Dorsolateral prefrontal cortex (tissue), 122 donors: ENCODE measurements at places on chromosomes 2 and 18.

GRCh38 chr2:25161055-25161781 is 7.2 kb downstream of the POMC start:
- DNase-seq, result no peak

GRCh38 chr18:9563331-9563730 is 51.0 kb downstream of the PPP4R1 start:
- DNase-seq, result no peak

DNA sequence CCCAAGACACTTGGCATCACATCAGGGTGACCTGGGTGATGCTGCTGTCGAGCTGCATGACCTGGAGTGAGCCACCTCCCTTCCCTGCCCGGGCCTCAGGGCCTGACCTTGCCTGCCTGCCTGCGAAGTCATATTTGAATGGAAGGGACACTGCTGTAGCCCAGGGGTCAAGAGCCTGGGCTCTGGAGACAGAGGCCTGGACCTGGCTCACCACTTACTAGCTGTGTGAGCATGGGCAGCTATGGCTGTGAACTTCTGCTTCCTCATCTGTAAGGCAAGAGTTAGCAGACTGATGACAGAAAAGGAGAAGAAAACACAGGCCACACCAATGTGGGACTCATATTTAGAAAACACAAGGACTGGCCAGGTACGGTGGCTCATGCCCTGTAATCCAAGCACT is 118.7 kb downstream of the ZFP36L2 start:
- DNase-seq, result no peak

DNA sequence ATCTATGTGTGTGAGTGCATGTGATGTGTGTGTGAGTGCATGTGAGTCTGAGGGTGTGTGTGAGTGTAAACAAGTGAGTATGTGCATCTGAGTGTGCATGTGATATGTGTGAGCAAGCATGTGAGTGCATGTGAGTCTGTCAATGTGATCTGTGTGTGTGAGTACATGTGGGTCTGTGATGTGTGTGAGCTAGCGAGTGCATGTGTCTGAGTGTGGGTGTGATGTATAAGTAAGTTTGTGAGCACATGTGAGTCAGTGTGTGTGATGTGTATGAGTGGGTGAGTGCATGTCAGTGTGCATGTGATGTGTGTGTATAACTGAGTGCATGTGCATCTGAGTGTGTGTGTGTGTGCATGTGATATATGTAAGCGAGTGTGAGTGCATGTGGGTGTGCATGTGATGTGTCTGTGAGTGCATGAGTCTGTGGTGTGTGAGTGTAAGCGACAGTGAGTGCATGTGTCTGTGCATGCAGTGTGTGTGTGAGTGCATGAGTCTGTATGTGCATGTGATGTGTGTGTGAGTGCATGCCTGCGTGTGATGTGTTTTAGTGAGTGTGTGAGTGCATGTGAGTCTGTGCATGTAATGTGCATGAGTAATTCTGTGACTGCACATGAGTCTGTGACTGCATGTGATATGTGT is 44.1 kb downstream of the COPS8 start:
- DNase-seq, result no peak

DNA sequence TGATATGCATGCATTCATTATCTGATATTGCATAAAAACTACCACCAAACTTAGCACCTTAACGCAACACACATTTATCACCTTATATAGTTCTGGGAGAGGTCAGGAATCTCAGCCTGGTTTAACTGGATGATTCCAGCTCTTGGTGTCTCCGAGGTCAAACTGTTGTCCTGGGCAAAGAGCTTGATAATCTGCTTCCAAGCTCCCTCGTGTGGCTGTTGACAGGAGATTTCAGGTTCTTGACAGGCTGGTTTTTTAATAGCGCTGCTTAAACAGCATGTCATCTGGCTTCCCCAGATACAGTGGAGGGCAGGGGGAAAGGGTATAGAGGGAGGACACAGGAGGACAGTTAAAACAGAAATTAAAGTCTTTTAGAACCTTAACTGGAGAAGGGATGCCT is 785.0 kb downstream of the CNTNAP5 start:
- no peak for DNase-seq

DNA sequence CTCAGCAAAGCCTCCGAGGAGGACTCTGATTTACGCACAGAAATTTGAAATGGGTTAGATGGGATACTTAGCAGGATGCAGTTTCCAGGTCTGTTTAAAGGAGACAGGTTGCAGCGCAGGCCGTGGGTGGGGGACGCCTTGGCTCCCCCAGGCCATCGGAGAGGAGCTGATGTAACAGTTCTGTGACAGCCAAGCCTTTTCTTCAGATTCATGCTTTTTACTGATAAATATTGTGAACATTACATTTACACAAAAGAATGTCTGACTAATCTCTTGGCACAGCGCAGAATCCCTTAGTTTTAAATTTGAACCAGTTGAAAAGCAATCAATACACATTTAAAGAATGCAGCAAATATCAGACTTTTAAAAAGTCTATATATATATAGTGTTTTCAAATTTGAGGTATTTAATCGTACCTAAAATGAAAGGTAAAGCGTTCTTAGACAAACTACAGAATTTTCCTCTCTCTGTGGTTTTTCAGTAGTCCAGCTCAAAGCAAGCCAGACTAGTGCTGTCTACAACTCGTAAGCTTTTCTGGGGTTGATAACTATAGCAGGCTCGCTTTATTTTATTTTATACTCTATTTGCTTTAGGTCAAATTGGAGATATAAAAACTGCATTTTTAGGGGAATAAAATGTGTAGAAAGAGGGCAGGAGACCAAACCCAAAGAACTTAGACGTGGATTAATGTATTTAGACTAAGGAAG is 221.9 kb downstream of the PIEZO2 start:
- DNase-seq, result no peak

DNA sequence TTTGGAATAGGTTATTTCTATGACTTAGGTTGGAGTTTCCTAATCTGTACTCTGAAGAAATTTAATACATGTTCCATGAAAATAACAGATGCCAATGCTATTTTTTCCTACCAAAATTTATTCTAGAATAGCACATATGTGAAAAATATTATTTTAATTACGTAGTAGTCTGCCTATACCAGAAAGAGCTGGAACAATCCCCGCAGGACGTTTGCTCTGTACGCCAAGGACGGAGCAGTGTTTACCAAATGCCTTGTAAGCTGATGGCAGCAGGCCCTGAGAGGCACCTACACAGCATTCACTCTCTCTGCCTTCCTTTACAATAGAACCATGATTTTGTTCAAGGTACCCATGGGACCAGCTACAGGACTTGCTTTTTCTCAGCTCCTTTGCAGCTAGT is 16.8 kb upstream of the SLC1A4 start:
- no peak for DNase-seq

GRCh38 chr2:145905371-145905770 is 1385.5 kb upstream of the ZEB2 start:
- no peak for DNase-seq

- no peak for DNase-seq
These were observed 210.6 kb downstream of the TMEM247 start for GRCh38 chr2:46689993-46690392.

- DNase-seq, result no peak
These were observed 117.7 kb upstream of the KCNJ3 start for GRCh38 chr2:154580767-154581166.

DNA sequence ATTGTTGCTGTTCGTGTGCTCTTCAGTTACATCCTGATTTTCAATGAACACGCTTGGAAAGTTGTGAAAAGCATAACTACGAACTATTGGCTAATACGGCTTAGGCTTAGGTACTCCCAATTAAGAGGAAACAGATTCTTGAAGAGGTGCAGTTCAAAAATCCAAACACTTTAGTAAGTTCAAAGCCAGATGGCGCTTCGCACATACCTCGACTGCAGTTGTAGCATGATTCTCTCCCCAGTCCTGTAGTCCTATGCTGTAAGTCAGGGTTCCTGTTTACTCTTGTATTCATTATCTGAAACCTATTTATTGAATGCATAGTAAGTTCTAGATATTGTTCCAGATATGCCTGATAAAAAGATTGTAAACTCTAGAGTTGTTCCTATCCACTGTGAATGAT is 165.2 kb downstream of the TRIB2 start:
- no peak for DNase-seq

DNA sequence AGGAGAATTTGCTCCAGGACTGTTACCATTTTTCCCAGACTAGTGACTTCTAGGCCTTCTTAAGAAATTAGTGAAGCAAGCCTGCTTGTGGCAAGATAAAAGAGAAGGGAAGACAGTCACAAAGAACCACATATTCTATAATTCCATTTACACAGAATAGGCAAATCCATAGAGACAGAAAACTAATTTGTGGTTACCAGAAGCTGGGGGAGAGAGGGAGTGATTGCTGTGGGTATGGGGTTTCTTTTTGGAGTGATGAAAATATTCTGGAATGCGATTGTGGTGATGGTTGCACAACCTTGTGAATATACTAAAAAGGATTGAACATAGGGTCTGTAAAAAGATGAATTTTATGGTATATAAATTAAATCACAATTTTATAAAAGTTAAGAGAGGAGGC is 37.5 kb upstream of the SIX2 start:
- no peak for DNase-seq

DNA sequence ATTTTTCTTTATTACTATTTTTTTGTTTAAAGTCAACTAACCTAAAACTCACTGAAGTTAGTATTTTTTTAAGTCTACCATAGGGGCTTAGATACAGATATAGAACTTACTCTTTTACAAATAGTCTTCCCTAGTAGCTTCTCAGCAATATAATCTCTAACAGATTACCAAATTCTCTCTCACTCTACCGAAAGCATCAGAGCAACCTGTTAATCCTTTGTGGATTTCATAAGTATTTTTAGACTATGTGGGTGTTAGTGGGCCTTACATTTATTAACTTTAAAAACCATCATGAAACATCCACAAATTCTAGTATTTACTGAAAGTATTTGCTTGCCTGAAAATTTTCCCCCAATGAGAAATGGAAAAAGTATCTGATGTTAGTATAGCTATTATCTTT is 84.6 kb upstream of the TFPI start:
- DNase-seq, result no peak

DNA sequence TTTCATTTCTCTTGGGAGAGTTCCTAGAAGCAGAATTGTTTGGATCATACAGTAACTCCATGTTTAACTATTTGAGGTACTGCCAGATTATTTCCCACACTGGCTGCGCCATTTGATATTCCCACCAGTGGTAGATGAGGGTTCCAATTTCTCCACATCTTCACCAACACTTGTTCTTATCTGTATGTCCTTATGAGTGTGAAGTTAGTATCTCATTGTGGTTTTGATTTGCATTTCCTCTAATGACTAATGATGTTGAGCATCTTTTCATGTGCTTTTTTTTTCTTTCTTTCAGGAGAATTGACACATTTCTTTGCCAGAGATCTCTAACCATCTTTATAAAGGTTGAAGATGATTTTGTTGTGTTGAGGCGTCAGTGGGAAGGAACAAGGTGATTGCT is 4.1 kb upstream of the MGAT5 start:
- no peak for DNase-seq

DNA sequence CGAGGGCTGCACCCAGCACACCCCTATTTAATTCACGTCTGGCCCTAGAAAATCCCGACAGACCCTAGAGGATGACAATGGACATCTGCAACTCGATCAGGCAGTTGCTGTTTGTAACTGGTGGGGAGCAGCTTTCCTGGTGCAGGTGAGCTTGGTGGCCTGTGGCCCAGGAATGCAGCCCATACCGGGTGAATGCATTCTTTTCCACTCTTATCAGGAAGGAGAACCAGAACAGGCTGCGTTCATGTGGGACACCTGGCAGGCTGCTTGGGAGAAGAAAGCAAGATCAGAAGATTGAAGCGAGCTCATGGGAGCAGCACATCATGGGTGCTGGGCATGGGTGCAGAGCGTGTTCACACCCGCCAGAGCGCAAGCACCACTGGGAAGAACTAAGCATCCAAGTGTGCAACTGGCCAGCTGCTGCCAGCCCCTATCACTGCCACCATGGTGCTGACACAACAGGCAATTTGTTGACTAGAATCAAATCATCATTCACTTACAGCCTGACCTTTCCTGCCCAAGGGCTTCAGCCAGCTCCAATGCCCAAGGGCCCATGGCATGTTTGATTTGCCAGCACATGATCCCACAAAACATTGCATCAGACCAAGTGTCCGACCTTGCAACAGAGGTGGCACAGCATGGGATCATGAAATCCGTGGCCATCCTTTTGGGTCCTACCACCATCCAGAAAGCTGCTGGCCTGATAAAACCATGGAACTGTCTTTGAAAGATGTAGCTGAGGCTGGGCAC is 241.7 kb upstream of the ID2 start:
- no peak for DNase-seq

GRCh38 chr18:63604791-63605567 is 17.8 kb downstream of the SERPINB13 start:
- no peak for DNase-seq

DNA sequence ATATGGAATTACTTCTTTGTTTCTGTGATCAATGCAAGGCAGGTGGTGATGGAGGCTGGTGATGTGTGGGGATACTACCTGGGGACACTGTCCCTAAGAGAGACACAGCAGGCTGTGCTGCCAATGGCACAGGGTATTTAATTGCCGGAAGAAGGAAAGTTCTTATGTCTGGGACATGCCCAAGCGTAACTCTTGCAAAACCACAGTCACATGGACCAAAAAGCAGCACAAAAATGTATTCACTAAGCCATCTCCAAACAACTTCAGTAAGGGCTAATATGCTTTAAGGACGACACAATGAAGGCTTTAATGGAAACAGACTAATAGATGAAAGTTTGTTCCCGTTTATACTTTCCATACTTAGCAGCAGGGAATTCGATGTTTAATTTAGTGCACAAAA is 49.7 kb upstream of the AP1S3 start:
- DNase-seq, result no peak

DNA sequence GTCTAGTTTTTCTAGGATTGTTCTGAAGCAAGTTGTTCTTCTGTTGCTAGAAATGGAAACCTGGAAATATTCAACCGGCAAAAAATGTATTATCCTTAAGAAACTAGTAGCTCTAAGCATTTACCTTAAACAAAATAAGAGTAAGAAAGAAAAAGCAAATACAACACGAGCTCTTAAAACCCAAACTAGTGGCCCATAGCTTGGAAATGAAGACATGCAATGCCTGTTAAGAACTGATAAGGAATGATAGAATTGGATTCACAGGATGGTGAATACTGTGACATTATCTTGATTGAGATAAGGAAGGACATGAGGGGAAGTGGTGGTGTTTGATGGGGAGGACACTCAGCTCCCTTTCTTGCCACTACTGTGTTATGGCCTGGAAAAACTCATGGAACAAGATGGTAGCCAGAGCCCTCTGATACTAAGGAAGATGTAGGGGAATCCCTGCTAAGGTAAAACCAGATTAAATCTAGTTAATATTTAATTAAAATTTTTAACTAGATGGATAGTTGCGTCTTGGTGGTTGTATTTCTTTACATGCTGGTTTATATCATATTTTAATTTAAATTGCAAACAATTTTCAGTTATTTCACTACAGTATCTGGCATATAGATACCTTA is 193.8 kb downstream of the LPIN1 start:
- no peak for DNase-seq
